ENCODE measurements at places on chromosomes 5 and 9. TPM values are rescaled to one million over a fixed set of nuclear protein-coding genes. Genes with fewer than 3 reads are reported as not detected.

- no peak for DNase-seq
Measured at GRCh38 chr5:110853267-110853666, 114.5 kb downstream of the SLC25A46 start.

GRCh38 chr5:165055476-165055875 lies 1550.1 kb downstream of the MAT2B start:
- no peak for DNase-seq

The BSPRY gene
- total RNA-seq = 0.28 TPM

DNA sequence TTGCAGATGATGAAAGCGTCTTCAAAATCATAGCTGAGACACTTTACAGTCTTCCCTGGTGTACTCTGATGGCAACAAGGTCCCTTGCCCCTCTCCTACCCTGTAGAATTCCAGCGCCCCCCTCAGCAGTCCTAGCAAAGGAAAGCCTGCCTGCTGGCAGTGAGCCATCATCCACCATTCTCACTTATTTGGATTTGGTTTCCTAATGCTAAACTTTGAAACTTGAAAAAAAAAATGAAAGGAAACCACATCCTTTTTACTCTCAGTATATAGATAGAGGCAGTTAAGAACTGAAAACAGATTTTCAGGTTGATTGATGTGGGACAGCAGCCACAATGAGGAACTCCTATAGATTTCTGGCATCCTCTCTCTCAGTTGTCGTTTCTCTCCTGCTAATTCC lies at the start of gene GZMA:
Gene GZMA, plus strand, starts transcription at position 299 of the 400 bp plus-strand sequence. Its CDS starts 37 bp downstream, at position 336.
- DNase-seq = no peak

DNA sequence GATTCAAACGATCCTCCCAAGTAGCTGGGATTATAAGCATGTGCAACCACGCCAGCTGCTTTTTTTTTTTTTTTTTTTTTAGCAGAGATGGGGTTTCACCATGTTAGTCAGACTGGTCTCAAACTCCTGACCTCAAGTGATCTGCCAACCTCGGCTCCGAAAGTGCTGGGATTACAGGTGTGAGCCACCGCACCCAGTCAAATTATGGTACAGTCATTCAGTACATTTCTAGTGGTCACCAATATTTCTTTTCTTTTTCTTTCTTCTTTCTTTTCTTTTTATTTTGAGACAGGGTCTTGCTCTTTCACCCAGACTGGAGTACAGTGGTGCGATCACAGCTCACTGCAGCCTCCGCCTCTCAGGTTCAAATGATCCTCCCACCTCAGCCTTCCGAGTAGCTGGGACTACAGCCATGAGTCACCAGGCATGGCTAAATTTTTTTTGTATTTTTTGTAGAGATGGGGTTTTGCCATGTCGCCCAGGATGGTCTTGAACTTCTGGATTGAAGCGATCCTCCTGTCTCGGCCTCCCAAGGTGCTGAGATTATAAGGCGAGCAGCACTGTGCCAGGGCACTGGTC lies 25.4 kb upstream of the DCP2 start:
- DNase-seq = no peak

Measured in posterior vena cava (tissue), 2 donors.